ENCODE measurements at places on chromosomes 11 and 22.

DNA sequence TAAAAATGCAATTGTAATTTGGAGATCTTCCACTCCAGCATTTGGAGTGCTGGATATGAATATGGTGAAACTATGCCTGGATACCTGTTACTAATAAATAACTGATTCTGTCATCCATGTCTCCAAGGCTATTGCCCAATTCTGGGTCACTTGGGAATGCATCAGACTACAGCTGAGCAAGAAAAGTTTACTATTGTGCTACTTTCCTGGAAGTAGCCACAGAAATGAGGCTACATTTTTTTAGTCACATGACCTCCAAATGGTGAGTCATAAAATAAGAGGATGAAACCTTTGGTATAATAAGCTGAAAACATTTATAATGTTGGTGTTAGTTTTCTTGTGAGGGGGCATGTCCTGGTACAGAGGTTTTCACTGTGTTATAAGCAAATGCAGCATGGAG is 44.4 kb downstream of the DCDC1 start:
- DNase-seq, result no peak

GRCh38 chr11:109155291-109155690 is 266.7 kb upstream of the C11orf87 start:
- no peak for DNase-seq

DNA sequence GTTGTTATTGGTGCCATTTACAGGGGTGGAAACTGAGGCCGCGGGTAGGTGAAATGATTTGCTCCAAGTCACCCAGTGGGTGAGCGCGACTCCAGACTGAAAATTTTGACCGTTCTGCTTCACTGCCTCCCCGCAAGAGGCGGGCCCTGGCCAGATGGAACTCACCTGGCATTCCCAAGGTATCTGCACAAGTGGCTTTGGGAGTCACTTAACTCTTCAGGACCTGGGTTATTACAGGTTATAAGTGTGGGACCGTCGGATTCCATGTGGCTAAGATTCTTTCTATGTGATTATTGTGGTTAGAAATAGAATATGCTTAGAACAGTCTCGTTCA is 598 bp downstream of the CABIN1 start:
- no peak for DNase-seq

DNA sequence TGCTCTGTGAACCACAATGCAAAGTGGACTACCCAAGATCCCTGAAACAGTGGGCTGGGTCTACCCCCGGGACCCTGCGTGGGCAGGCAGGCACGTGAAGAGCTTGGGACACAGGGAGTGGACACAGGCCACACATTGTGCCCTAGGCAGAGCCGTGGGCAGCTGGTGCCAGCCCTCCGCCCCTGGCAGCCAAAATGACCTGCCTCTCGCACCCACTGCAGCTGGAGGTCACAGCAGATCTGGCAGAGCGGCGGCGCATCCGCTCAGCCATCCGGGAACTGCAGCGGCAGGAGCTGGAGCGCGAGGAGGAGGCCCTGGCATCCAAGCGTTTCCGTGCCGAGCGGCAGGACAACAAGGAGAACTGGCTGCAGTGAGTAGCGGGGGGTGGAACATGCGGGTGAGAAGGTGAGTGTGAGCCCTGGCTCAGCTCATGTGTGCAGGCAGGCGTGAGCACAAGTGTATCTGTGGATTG is 6.7 kb downstream of the SMTN start:
- no peak for DNase-seq

- no peak for DNase-seq
Observed at GRCh38 chr22:17366830-17367229, 2.4 kb upstream of the CECR2 start.

- DNase-seq, result no peak
Observed at GRCh38 chr11:120467627-120468026, 43.9 kb upstream of the GRIK4 start.

DNA sequence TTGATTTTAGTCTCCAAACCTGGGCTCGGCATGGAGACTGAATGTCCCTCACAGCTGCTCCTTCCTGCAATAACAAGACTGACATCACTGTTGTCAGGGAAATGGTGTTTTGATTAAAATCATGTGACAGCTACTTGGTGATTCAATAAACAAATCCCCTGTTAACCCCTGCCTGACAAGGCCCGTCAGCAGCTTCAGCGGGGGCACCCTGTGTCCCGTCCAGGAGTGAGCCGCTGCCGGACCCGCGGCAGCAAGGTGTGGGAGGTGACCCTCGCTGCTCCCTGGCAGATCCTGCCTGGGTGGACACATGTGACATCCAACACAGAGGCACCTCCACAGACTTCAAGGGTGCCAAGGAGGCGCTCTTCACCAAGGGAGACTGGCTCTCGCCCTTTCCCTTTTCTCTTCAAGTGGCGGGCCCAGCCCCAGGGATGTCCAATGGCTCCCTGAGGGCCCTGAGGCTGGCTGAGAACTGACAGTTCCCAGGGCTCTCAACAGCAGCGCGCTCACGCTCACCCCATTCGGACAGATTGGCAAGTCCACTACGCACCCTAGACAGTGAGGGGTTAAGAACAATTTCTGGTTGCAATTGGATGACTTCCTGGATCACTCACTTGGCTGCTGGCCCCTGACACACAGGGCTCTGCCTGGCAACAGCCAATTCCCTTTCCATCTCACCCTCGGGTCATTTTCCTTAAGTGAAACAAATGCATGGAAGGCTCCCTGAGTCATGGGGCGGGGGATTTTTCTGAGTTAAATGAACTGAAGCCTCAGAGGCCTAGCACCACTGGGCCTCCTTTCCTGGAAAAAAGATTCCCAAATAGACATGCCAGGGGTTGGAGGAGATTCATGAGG is 30.7 kb downstream of the PPP2R1B start:
- DNase-seq, result no peak

DNA sequence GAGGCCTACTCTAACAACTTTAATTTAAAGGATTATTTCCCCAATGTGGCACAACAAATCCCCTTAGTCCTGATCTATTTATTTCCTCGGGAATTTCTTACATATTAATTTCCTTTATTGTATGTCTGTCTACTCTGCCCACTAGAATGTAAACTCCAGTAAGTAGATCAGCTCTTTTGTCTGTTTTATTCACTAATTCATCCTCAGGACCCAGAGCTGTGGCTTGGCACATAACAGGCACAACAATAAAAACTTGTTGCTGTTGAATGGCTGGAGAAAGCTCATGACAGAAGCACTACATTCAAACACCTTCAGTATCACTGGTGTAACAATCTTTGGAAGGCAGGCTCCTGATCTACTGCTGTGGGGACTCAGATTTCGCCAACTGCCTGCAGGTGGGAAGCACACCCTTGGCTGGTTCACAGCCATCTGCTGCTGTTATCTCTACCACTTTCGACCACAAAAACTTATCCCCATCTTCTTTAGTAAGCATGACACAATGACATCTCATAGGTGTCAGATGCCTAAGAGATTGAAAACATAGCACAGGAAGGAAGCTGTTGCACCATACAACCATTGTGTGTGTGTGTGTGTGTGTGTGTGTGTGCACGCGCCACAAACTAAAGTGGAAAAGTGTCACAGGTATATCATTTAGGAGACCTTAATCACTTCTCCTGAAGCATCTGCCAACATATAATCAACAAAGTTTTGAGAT is 11.9 kb downstream of the HIRA start:
- no peak for DNase-seq

DNA sequence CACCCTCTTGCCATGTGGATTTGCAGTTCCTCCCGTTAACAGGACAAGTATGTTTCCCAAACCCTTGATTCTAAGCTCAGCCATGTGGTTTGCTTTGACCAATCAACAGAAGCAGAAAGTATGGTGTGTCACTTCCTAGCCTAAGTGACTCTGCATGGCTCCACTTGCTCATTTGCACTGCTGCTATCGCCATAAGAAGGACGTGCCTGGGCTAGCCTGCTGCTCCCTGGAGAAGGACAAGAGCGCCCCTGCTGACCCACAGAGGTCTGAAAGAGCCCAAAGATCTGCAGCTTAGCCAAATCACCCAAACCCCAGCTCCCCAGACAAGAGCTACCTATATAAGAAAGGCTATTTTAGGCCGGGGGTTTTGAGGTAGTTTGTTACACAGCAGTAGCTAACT is 18.0 kb downstream of the TBRG1 start:
- DNase-seq, result no peak

- DNase-seq, result no peak
Observed at GRCh38 chr11:75898871-75899270, 83.9 kb downstream of the UVRAG start.

DNA sequence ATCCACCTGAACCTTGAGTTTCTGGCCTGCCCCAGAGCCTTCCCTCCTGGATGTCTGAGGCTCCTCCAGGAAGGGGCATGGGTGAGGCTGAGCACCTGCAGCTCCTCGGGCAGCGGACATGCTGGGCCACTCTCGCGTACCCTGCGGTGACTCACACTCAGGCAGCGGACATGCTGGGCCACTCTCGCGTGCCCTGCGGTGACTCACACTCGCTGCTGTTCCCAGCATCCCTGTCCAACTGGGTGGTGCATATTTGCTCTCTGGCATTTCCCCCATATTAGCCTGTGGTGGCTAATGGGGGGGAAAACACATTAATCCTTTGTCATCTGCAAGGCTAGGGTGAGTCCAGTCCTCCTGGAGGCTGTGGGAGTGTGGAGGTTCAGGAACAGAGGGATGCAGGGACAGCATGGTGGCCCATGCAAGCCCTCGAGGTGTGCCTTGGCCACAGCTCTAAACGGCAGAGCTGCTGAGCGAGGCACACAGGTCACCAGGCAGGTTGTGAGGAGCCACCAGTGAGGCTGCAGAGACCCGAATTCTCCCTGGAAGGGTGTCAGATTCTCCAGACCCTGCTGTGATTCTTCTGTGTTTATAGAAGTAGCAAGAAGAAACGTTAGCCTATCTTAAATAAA is 728.1 kb downstream of the BRD1 start:
- DNase-seq, result no peak

GRCh38 chr11:16853266-16853665 is 114.8 kb downstream of the C11orf58 start:
- no peak for DNase-seq

DNA sequence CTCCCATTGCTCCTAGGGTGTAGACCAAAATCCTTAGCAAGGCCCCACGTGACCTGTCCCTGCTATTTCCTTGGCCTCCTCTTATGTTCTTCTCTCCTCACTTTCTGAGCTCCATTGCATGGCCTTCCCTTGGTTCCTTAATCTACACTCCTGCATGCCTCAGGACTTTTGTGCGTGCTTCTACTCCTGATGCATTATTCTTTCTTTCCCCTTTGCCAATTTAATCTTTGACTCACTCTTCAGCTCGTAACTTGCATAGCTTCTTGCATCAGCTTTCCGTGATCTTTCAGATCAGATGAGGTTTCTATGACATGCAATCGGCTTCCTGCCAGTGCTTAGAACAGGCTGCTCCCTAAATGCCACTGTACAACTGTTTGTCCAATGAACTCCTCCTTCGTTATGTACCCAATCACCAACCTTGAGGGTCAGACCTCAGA is 261.6 kb upstream of the CADM1 start:
- DNase-seq, result no peak

GRCh38 chr11:109547356-109548027 is 125.5 kb downstream of the C11orf87 start:
- DNase-seq, result no peak

DNA sequence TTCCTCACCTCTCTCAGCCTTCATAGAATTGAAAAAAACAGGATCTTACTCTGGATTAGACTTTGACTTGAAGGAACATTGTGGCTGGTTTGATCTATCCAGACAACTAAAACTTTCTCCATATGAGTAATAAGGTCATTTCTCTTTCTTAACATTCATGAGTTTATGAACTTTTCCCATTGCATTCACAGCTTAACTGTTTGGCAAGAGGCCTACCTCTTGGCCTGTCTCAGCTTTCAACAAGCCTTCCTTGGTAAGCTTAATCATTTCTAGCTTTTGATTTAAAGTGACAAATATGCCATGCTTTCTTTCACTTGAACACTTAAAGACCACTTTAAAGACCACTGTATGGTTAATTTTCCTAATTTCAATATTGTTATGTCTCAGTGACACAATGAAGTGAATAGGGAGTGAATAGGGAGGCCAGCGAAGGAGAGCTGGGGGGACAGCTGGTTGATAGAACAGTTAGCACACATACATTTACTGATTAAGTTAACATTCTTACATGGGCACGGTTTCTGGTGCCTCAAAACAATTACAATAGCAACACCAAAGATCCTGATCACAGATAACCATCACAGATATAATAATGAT is 17.0 kb downstream of the IMMP1L start:
- DNase-seq, result no peak

- DNase-seq, result no peak
Observed at GRCh38 chr11:134906356-134906955, 494.4 kb upstream of the B3GAT1 start.

DNA sequence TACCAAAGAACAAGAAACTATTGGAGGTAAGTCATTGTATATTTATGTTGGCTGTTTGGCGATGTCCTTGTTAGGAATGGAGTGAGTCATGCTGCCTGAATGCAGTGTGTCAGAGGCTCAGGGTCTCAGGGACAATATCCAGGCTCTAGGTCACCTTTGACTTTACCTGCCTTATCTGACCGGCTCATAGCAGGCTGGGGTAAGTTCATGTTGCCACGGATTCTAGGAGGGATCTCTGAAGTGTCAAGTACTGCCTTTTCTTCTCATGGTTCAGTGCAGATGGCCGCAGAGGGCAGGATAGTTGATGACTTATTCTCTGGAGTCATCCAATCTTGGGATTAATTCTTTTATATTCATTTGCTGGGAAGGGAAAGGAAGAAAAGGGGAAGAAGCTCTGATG is 53.2 kb downstream of the SPON1 start:
- DNase-seq, result no peak

DNA sequence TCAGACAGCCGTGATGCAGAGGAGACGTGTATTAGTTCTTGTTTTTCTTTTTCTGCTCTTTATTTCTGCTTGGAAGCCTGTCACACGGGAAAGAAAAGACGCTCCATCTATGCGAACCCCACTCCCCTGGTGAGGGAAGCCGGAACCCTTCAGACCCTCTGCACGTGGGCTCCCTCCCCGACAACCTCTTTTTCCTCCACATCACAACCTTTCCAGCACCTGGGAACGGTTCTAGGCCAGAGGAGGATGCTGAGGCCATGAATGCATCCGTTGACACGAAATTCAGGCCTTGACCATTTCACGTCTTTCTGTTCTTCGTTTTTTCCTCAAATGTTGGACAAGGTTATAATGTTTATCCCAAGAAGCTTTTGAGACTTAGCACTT is 85.3 kb upstream of the WNT7B start:
- no peak for DNase-seq

GRCh38 chr11:63871962-63872799 is 33.3 kb downstream of the MARK2 start:
- peak; percentile 44 for DNase-seq

- DNase-seq, result no peak
Observed at GRCh38 chr22:40504285-40505249, 132.0 kb downstream of the MRTFA start.

DNA sequence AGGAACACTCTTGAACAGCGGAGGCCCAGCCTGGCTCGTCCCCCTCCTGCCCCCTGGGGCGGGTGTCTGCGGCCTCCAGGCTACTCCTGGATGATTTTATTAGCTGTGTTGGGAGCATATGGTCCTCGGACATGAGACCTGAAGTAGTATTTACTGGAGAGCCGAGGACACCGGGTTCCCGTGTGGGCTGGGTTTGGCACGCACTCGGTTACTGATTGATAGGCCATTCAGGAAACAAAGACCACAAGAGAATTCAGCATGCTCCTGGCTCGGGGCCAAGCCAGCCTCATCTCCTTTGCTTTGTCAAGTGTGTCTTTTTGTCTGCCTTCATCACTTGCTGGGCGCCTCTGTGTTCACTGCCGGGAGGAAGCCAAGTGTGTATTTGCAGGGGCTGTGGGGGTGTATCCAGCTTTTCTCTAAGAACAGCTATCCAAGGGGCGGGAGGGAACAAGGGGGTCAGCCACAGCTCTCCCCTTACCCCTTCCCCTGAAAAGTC is 9.7 kb downstream of the FXYD2 start:
- no peak for DNase-seq
